Stimulated activated CD8-positive, alpha-beta memory T cell treated with anti-CD3 and anti-CD28 coated beads, Interleukin-7, amount 100 ng/mL, for 4 hours (primary cell): ENCODE measurements at places on chromosomes 11 and 22.

DNA sequence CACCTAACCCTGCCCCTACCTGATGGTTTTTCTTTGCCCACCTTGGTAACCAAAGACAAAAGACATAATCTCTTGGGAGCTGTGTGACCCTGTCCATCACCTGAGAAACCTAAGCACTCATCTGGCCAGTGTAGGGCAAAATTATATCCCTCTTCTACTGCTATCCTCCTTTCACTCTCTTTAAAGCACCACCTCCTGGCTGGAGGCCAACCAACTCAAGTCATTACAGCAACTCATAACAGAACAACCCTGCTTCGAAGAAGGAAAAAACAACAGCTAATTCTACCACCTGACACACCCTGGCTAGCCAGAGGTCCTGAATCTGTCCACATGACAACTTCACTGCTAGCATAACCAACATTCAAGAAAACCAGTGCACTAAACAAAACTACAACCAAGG, 45.5 kb downstream of the GAS2 start:
- DNase-seq, result no peak

- DNase-seq, result no peak
Measured at GRCh38 chr11:61542705-61543104, 34.2 kb downstream of the LRRC10B start.

DNA sequence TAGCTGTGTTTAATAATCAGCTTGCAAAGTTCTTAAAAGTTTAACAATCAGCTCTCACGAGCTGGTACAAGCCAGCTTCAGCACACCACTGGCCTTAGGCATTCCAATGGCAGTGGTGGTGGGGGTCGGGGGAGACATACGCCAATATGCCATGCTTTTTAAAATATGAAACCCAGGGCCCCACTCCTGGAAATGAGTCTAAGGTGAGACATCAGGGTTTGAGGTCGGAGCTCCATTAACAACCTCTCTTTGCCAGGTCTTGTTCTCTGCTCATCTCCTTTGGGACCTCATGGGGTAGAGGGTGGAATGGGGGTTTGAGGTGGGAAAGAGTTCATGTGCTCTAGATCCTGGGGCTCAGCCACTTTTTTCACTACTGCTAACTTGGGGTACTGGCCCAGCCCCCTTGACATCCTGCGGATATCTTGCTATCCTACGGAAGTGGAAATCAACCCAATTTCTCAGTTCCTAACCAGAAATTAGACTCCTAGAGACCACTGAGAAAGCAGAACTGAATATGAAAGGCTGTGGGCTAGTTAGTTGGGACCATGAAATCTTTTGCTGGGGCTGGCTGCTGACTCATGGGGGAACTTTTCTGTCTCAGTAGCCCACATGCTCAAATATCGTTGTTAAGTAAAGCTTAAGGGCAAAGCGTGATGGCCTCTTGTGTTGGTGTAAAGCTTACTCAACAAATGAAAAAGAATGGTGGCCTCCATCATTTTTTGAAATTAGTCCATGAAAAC, 90.1 kb downstream of the PDHX start:
- DNase-seq, result peak; percentile 40

GRCh38 chr11:121421149-121421901, 30.8 kb upstream of the SORL1 start:
- no peak for DNase-seq

- DNase-seq, result no peak
Measured at GRCh38 chr11:32870676-32871075, 21.9 kb upstream of the QSER1 start.

DNA sequence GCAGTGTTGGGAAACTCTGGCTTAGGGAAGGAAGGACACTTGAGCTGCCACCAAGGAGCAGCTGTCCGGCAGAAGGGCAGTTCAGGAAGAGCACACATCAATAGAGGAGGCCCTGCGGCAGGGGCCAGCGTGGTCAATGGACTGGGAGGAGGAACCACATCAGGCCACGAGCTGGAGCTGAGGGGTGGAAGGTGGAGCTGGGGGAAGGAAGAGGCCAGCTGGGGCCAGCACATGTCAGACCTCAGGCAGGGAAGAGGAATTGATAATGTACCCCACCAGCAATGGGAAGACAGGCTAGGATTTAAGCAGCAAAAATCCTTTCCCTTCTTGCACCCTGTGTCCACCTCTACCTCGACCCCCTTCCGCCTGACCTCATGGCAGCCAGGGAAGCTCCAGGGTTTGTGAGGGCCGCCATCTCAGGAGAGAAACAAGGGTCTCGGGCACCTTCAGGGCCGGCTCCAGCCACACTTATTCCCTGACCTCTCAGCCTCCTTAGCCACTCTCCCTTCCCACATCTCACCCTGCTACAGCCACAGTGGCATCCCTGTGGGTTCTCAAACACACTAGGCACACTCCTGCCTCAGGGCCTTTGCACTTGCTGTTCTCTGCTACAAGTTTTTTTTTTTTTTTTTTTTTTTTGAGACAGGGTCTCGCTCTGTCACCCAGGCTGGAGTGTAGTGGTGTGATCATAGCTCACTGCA, 157.8 kb upstream of the GRK3 start:
- DNase-seq, result no peak

GRCh38 chr11:82675838-82676237, 57.8 kb downstream of the FAM181B start:
- DNase-seq, result no peak

GRCh38 chr11:125146232-125146631, 18.3 kb upstream of the PKNOX2 start:
- DNase-seq, result no peak

DNA sequence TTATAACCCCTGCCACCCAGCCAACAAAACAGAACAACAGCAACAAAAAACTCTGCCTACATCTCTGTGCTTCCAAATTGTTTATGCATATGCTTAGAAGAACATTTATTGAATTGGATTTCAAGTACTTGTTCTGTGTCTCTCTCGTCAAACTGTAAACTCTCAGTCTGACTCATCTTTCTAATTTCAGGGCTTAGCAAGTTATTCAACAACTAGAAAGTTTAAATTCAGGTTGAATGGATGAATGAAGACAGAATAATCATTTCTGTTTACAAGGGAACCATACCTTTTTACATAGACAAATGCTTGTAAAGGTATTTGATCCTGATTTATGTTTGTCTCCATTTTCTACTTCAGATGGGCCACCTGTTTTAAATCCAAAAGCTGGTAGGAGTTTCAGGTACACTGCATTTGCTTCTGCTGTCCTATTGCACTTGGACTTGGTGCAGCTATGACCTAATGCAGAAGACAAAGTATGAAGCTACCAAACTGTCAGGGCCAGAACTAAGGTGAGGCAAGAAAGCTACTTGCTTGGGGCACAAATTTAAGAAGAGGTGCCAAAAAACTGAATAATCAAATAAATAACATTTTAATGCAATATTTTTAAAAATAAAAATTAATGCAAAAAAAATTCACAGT, 1.6 kb upstream of the FBXO3 start:
- DNase-seq, result no peak

DNA sequence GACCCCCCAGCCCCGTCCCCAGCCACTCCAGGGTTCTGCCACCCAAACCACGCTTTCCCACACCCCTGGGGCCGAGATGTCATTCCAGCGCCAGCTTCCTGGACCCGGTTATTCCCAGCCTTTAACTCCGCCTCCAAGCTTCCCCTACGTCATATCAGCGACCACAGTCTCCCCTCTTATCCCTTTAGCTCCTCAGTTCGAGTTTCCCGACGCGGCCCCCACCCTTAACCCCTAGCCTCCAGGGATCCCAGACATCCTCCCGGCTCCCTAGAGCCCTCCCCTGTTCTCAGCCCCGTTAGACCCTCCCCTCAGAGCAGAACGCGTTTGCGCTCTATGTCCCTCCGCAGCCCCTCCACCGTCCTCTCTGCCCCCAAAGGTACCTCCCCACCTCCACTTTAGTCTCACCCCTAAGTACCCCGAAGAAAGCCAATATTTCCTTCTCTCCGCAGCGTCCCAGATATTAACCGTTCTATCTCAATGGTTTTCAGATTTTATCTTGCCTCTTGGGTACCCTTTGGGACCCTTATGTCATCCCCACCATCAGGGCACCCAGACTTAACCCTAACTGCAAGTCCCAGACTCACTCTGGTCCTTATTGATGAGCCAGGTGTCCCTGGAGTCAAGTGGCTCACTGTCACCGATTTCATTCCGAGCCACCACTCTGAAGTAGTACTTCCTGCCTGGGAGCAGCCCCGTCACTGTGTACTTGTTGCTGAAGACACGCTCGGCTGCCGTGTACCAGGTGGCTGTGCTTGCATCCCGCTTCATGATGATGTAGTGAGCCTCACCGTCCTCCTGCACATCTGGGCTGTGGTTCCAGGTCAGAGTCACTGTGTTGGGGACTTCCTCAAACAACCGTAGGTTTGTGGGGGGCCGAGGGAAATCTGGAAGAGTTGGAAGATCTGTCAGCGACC, 8.0 kb downstream of the TMEM86A start:
- DNase-seq, result no peak

GRCh38 chr22:34587357-34588356, 478.3 kb upstream of the ISX start:
- DNase-seq, result no peak

GRCh38 chr11:22703040-22703439, 36.6 kb downstream of the GAS2 start:
- DNase-seq, result no peak

GRCh38 chr11:57514538-57515331, 767 bp downstream of the SLC43A1 start:
- DNase-seq, result no peak

DNA sequence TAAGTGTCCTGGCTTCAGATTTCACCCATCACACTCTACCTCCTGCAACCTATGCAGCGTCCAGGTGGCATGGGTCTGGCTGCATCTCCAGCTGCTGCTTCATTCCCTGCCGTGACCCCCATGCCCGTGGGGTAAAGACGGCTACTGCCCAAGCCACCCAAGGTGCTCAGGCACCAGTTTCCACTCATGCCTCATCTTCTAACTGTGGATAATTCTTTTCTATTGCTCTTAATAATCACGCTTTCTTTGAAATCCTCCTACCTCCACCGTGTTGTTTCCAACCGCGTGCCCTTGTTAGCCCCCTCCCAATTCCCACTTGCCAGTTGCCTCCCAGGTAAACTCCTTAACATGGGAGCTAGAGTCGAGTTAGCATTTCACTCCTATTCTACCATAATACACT, 738.5 kb downstream of the OPCML start:
- DNase-seq, result no peak

DNA sequence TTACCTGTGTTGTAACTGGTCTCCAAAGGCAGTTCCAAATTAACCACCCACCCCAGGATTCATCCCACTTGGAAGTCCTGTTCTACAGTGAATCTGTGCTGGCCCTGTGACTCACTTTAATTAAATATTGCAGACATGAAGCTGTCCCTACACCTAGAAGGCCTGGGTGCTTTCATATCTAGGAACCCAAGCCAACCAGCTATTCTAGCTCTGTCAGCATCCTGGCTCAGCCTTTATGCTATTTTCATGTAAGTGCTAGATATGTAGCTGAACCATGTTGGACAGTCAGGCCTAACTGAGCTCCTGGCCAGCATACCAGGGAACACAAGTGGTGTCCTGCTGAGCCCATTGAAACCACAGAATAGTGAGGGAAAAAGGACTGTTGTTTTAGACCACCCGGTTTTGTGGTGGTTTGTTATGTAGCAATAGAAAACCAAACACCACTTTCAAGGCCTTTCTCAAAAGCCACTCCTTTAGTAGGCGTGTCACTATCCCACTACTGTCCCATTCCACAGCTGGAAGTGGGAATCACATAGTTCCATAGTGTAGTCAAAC, 30.3 kb downstream of the CNTF start:
- DNase-seq, result no peak

DNA sequence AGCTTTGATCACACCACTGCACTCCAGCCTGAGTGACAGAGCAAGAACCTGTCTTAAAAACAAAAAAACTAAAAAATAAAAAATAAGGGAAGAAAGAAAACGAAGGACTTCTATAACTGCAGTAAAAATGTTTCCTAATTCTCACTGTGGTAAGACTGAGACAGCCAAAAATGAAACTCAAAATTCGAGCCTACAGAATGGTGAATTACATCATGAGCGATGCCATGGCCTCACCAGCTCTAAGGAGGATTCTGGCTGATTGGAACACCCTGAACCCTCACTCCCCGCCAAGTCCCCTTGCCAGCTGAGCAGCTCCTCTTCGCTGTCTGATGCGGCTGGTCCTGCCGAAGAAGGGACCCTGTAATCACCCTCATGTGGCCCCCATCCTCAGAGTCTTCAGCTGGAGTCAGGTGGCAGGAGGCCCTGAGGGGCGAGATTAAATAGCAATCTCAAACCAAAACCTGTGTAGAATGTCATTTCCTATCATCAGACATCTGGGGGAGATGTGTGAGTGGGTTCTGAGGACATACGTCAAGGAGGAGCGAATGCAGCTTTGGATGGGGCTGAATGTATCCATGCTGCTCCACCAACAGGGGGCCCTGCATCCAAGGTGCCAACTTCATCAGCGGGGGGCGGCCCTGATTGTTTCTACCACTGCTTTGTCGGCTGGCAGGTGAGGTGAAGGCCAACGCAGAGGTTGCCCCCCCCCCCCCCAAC, 29.2 kb downstream of the PDGFB start:
- DNase-seq, result no peak

DNA sequence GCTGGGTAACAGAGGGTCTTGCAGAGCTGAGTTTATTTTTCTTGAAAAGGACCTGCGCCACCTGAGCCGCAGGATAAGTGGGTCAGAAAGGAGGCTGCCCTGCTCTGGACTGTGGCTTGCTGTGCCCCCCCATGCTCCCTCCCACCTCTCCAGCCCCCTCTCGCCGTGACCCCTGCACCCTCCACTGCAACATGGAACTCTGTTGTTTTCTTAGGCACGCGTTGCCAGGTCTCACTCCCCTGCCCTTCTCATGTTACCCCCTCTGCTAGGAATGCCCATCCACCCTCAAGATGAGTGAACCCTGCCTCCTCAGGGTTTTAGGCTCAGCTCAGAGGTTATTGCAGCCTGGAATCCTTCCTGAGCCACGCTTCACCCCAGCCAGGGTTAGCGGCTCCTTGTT, 10.8 kb downstream of the ETS1 start:
- no peak for DNase-seq

GRCh38 chr11:130830566-130830965, 85.7 kb downstream of the SNX19 start:
- no peak for DNase-seq

- no peak for DNase-seq
Measured at GRCh38 chr11:110235966-110236365, 60.4 kb downstream of the RDX start.

- DNase-seq, result no peak
Measured at GRCh38 chr22:50091092-50091768, 1.4 kb downstream of the MOV10L1 start.

DNA sequence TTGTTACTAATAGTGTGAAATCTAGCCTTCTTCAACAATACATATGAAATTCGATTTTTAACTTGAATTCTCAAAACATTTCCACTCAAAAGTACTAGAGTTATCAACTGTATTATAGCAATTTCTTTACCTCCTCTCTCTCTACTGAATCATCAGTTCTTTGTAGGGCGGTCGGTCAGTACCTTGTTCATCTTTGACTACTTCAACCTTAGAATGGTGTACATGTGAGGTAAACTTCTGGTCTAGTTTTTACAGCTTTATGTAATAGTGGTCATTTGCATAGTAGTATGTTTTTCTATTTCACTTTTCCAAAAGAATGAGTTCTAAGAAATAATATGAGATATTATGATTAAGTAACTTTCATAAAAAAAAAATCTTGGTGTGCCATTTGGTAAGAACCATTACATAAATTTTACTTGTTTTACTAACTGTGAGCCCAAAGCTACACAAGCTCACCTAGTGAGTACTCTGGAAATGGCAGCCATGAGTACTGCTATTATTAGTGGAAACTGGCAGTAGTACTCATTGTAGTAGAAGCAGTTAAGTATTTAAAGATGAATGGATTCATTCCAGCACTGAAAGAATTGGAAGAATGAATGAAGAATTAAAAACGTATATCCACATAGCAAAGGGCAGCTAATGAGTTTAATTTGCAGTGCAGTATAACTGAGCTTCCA, 30.1 kb downstream of the SESN3 start:
- no peak for DNase-seq

- no peak for DNase-seq
Measured at GRCh38 chr22:20469110-20469868, 26.3 kb downstream of the KLHL22 start.
